ENCODE measurements at places on chromosomes 7 and 10.

DNA sequence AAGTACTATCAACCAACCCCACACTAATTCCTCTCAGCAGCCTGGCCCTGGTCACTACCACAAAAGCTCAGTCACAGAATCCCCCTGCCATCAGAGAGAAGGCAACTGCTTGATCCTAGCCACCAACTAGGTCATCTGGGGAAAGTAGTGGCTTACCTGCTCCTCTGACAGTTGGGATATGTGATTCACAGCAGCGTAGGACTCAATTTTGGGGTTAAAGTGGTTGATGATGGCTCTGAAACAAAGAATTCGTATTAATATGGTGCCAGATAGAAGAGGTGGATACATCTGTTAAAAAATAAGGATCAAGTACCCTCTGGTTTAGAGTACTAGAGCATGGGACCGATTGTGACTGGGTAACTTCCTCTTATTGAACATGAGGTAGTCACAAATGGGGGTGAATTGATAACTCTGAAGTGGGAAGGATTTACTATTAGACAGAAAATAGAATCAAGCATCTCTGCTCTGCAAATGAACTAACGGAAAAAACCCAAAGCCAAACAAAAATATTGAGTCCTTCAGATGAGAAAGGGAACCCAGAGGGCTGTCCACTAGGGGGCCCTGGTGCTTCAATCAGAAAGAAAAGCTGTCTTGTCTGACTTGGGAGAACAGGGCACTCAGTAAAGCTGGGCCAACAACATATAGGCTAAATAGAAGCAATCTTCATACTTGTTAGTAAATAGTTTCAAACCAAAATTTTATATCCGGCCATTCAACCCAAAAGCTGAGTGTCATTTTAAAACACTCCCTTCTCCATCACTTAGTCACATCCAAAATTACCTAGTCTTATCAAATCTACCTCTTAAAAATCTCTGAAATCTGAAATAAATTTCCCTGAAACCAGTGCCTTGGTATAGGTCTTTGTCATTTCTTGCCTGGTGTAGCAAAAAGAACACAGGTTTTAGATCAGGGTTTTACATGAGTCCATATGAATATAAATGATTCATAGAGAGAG, 45.9 kb upstream of the KCNIP2 start:
- DNase-seq: peak; percentile 39

GRCh38 chr10:132836248-132836831, 50.4 kb upstream of the NKX6-2 start:
- no peak for DNase-seq

DNA sequence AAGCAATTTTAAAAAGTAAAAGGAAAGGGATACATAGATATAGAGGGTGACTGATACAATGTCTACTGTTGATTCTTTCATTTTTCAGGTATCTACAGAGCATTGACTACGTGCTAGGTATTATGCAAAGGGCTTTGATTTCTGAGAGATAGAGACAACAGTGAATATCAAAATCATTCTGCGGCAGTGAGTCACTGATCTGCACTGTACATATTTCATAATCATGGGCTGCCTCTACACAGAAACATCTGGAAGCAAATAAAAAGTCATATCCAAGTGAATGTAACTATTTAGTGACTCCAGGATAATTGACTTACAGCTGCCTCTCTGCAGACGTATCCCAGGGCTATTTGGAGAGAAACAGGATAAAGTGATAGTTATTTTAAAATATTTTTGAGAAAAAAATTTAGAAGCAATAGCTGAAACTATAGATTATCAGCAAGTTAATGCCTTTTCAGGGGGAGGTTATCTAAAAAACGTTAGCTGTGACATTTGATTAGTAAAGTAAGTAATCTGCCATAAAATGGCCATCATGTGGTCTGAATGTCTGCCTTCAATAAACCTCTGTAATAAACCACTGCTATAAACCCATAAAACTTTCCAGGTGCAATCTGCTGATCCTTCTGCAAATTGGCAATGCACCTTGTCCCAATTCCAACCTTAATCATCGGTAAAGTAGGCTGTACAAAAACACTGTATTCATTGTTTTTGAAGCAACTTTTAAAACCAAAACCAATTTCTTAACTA, 43.7 kb downstream of the CPXM2 start:
- DNase-seq: no peak

DNA sequence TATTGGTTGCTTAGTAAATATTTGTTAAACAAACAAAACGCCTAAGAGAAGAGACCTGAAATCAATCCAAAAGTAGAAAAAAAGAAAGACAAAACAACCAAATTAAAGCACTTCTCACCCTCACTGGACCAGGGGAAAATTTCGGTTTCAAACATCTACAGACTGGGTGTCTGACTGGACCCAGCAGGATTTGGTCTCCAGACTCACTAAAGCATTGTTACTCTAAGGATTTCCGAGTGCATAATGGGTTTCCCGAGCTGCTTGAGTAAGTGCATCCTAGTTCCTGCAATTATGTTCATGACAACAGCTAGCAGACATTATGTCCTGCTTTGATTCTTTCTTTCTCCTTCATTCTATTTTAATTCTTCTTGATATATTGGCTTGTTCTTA, 51.8 kb upstream of the FAM3C start:
- no peak for DNase-seq

- DNase-seq: no peak
Observed at GRCh38 chr10:36344240-36345174, 702.4 kb upstream of the FZD8 start.

DNA sequence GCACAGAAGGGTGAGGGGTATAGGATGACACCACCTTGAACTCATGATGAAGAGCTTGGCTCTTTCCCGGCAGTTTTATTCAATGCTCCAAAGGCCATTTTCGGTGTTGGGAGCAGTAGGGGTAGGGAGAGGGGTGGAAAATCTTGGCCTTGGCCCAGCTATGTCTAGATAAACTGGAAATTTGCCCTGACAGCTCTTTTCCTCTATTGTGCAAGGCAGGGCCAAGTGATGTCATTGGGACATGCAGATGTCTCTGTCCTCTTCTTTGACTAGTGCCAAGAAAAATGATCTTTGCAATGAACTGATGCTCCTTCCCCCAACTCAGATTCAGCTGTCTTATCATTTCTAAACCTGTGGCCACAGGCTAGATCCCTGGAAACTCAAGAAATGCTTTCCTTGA, 27.7 kb upstream of the PRKCQ start:
- no peak for DNase-seq

- DNase-seq: no peak
Observed at GRCh38 chr10:86855513-86855912, 99.1 kb downstream of the BMPR1A start.

GRCh38 chr10:23193435-23194074, 1.4 kb downstream of the PTF1A start:
- DNase-seq: no peak

DNA sequence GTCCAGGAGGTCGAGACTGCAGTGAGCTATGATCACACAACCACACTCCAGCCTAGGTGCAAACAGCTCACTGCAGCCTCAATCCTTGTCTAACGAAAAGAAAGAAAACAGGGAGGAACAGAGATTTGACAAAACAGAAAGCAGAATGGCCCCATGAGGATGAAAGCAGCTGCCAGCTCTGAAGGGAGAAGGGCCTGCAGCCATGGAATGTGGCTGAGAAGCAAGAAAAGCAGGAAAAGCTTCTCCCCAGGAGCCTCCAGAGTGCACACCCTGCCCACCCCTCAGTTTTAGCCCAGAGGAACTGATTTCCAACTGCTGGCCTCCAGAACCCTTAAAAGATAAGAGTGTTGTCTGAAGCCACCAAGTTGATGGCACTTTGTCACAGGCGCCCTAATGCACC, 13.0 kb downstream of the ESYT2 start:
- DNase-seq: no peak

- DNase-seq: no peak
Observed at GRCh38 chr10:103695584-103696005, 159.8 kb downstream of the SH3PXD2A start.

GRCh38 chr7:142584765-142585164, 164.5 kb upstream of the PRSS1 start:
- DNase-seq: no peak

- no peak for DNase-seq
Observed at GRCh38 chr10:30436191-30436611, 2.2 kb downstream of the MAP3K8 start.

GRCh38 chr10:88508796-88509195, 74.3 kb downstream of the RNLS start:
- no peak for DNase-seq

DNA sequence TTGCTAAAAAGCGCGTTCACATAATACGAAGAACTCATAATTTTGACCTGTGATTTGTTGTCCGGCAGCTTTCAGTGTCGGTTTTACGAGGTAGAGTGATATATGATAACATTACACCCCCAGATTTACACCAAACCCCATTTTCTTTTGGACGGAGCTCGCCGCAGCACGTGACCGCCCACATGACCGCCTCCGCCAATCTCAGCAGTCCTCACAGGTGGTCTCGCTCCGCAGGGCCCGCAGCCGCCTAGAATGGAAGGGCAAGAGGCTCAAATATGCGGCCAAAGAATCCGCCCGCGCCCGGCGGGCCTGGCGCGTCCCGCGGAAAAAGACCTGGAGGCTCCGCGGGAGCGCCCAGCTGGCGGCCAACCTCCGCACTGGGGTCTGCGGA, at the start of gene HOXA7:
TSS of gene HOXA7 (minus strand) at position 168 of the 391 bp plus-strand sequence. CDS start at position 38, 130 bp downstream.
- DNase-seq: no peak

- no peak for DNase-seq
Observed at GRCh38 chr7:29019896-29020295, 61.8 kb upstream of the TRIL start.

- no peak for DNase-seq
Observed at GRCh38 chr7:98186452-98187137, 24.6 kb upstream of the BHLHA15 start.

- no peak for DNase-seq
Observed at GRCh38 chr7:156558198-156558597, 82.4 kb upstream of the RNF32 start.
